Left ventricle myocardium superior (tissue), 1 donor: ENCODE measurements at places on chromosomes 5 and 9. TPM values are rescaled to one million over a fixed set of nuclear protein-coding genes. Genes with fewer than 3 reads are reported as not detected.

Gene CNTFR
- 3.3 TPM for total RNA-seq

Gene GPX8
- total RNA-seq = 4.6 TPM

Gene NNT
- 554 TPM for total RNA-seq

Gene ZNF367
- total RNA-seq = 2.5 TPM

Gene CCNH
- 17.1 TPM for total RNA-seq

Gene SPAAR
- total RNA-seq = 9.8 TPM

- DNase-seq = no peak
Measured at GRCh38 chr5:78893940-78894677, 91.0 kb downstream of the ARSB start.

GRCh38 chr9:7858166-7858565 lies 58.6 kb upstream of the DMAC1 start:
- no peak for DNase-seq

- DNase-seq = no peak
Measured at GRCh38 chr9:130325921-130326320, 60.4 kb downstream of the HMCN2 start.

DNA sequence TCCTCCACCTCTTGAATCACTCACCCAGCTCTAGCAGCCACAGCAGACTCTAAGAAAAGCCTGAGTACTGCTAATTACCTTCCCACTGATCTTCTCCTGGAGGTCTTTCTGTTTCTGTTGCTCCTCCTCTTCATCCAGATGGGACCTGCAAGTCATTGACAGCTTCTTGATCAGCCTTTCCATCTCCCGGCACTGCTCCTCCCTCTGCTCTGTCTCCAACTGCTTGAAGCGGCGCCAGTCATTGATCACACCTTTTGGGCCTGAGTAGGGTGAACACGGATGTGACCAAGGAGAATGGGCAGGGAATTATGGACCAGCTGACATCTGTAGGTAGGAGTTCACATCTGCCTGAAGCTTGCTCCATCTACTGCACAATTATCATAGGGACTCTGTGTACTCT lies 5.5 kb downstream of the PDCL start:
- DNase-seq = no peak

- no peak for DNase-seq
Measured at GRCh38 chr5:113446358-113446927, 11.7 kb upstream of the TSSK1B start.

- DNase-seq = peak; percentile 57
Measured at GRCh38 chr9:108603141-108603540, 252.6 kb downstream of the ACTL7B start.

- DNase-seq = no peak
Measured at GRCh38 chr5:160545832-160546231, 124.2 kb downstream of the PTTG1 start.

DNA sequence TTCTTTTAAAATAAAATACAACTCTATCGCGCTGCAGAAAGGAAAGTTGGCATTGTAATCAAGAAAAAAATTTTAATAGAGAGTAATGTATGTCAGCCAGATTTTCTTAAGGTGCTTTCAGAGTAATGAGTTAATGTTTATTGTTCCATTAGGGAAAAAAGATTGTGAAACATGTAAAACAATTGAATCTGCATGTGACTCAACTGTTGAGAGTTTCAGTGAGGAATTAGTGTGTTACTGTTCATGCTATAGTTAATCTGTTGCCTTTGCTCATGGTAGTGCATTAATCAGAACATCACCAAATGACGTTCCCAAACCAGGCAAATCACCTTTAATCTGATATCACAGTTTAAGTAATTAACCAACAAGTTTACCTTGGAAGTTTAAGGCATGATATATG lies 600.5 kb downstream of the NR2F1-AS1 start:
- no peak for DNase-seq

- DNase-seq = no peak
Measured at GRCh38 chr5:37568893-37569292, 189.8 kb downstream of the WDR70 start.

GRCh38 chr5:175539936-175540335 lies 61.6 kb downstream of the SFXN1 start:
- no peak for DNase-seq

- no peak for DNase-seq
Measured at GRCh38 chr5:32095261-32095671, 78.9 kb downstream of the GOLPH3 start.

DNA sequence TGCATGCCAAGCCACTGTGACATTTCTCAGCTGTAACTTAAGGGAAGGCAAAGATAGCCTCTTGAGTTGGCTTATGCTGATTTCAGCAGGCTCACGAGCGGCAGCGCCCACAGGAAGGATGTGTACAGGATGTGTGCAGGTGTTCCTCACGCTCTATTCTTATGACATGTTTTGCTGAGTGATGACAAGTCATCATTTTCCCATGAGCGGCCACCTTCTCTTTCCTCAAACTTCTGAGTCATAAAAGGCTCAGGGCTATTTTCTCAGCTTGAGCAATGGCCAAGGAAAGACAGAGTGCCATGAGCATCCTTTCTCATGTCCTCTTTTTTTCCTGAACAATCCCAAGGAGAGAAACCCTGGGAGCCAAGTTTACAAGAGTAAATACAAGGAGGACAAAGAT lies 365.9 kb downstream of the PLK2 start:
- no peak for DNase-seq

DNA sequence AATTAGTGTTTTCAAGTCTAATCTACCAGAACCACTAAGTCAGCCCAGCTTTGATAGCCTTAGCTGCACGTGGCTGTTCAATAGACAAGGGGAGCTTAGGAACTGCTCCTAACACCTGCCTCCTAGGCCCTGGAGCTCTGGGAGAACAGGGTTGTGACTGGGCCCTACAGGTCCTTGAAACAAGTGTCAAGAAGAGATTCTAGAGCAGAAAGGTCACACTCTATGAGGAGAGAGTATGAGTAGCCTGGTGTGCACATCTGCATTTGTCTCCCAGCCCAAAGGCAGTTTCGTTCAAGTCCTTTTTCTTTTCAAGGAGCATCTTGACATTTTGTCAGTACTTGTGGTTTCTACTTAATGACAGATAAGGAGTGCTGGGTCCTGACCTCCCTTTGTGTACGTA lies 206.1 kb downstream of the PRELID2 start:
- DNase-seq = no peak

DNA sequence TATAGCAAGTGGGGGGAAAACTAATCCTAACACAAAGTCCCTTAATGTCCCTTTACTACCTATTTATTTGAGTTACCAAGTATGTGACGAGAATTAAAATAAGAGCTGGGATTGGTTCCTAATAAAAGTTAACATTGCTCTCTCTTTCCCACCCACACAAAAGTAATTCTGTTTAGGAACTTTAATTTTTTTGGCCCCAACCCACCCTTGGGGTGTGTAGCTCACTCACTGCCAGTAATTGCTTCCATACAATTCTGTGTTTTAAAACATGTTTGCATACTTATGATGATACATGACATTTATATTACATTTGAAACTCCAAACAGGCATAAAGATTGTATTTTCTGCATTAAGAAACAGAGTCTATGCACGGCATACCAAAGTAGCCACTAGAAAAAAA lies 106.5 kb downstream of the BNC2 start:
- DNase-seq = no peak

- no peak for DNase-seq
Measured at GRCh38 chr5:149152317-149152746, 11.0 kb downstream of the ABLIM3 start.

DNA sequence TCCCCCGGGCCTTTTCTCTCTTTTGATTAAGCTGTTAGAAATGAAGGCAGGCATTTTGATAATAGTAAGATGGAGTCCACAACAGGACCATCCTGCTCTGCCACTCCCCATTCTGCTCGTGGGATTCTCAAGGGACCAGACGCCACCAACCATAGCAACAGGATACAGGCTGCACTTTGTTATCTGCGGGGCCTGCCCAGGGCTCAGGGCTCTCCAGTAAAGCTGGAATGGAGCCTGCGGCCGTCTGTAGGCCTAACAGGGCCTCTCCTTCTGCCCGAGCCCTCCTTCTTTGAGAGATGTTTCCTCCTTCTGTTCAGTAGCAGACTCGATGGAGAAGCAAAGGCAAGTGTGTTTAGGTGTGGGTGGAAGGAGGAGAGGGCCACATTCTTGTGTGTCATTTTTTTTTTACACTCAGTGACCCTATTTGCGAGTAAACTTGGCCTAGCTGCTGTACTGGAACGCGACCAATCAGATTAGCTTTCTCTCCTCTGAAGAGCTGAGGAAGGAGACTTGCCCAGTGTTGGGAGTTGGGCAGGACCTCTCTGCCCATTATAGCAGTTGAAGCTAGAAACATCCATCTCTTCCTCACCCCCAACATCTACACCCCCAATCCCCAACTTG lies 8.9 kb upstream of the EPB41L4B start:
- DNase-seq = peak; percentile 70

DNA sequence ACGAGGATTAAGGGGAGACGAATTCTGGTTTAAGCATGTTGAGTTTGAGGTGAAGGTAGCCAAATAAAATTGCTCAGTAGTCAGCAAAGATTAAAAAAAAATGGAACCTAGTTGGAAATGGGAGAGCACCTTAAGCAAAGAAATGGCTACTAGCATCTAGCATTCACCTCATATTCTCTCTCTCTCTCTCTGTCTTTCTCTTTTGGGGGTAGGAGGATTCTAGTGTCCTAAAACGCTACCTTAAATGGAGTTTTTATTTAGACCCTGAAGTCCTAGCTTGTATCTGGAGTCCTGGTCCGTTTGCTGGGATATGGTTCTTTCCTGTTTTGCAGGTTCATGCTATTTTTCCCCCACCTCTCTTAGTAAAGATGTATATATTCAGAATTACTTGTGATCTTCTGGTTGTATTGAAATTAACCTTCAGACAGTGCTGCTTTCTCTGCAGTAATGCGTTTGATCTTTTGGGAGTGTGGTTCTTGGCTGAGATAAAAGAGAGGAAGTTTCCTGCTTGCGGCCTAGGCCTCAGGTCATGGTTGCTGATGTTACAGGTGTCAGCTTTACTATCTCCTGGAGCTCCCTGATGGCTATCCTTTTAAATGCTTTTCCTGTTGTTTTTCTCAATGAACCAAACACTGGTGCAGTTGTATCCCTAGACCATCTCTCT lies 8.0 kb downstream of the TGFBR1 start:
- DNase-seq = no peak

DNA sequence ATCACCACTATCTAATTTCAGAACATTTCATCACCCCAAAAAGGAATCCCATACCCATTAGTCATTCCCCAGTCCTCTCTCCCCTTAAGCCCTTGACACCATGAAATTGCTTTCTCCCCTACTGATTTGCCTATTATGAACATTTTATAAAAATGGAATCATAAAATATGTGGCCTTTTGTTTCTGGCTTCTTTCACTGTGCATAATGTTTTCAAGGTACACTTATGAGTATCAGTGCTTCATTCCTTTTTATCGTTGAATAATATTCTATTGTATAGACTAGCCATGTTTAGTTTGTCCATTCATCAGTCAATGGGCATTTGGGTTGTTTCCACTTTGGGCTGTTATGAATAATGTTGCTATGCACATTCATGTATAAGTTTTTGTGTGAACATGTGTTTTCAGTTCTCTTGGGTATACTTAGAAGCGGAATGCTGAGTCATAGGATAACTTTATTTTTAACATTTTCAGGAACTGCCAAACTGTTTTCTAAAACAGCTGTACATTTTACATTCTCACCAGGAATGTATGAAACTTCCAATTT lies 40.4 kb upstream of the FGF1 start:
- no peak for DNase-seq

DNA sequence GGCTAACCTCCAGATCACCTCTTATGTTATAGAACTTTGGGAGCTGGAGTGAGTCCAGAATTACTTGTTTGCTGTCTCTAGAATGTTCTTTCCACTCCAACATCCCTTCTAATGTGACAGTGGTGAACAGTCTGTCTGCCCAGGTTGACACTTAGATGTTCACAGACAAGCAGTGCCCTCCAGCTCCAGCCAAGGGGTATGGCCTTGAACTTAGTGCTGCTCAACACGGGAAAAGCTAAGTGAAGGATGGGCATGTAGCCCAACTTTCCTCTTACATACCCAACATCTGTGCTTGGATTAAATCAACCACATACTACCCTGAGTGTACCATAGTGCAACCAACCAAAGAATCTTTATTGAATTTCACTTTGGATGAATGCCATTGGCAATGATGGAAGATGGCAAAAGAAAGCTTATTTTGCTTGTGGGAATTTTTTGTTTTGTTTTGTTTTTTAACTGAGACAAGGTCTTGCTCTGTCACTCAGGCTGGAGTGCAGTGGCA lies 201.2 kb downstream of the NXNL2 start:
- no peak for DNase-seq
